Left renal pelvis (tissue), 4 donors: ENCODE measurements at places on chromosomes 1 and 21.
A peak's percentile ranks its signal among the peaks of the same experiment; 100 is the strongest.

- no peak for DNase-seq
Observed at GRCh38 chr1:4170548-4171340, 270.7 kb upstream of the C1orf174 start.

GRCh38 chr1:106620521-106620954 lies 435.9 kb upstream of the PRMT6 start:
- no peak for DNase-seq

DNA sequence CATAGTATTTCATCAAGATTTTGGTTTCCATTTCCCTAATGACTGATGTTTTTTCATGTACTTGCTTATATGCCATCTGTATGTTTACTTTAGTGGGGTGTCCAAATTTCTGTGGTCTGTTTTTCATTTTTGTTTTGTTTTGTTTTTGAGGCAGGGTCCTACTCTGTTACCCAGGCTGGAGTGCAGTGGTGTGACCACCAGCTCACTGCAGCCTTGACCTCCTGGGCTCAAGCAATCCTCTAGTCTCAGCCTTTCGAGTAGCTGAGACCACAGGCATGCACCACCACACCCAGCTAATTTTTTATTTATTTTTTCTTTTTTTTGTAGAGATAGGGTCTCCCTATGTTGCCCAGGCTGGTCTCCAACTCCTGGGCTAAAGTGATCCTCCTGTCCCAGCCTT lies 378.0 kb upstream of the VAMP3 start:
- DNase-seq = no peak

DNA sequence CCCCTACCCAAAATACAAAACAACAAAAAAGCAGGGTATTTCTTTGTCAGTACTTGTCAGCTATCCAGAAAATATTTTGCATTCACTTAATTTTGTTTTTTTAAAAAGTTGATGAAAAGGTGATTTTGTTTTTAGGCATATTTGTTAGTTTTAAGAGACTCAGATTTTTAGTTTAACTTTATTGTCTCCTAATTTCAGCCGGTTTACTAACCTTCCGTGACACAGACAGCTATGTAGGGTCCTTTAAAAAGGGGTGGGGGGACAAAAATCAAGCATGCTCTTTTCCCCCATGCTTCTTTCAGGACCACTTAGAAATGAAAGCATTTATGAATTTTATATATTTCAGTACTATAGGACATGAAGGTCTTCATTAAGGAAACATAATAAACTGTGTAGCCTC lies 1.6 kb downstream of the PBX1 start:
- no peak for DNase-seq

DNA sequence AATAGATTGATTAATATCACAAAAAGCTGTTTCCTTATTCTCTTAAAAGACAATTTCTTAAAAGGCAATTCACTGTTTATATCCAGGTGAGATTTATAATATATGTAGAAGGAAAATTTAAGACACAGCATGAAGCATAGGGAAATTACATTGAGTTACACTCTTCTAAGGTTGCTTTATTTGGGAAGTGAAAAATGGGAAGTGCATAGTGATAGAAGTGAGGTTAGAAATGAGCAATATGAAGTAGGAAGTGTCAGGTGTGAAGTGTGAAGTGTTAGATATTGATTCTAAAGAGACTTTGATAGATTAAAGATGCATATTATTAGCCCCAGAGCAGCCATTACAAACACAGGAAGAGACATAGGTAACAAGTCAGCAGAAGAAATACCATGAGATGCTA lies 40.3 kb downstream of the FH start:
- DNase-seq = no peak

GRCh38 chr1:63828322-63829044 lies 54.7 kb downstream of the ROR1 start:
- DNase-seq = no peak

DNA sequence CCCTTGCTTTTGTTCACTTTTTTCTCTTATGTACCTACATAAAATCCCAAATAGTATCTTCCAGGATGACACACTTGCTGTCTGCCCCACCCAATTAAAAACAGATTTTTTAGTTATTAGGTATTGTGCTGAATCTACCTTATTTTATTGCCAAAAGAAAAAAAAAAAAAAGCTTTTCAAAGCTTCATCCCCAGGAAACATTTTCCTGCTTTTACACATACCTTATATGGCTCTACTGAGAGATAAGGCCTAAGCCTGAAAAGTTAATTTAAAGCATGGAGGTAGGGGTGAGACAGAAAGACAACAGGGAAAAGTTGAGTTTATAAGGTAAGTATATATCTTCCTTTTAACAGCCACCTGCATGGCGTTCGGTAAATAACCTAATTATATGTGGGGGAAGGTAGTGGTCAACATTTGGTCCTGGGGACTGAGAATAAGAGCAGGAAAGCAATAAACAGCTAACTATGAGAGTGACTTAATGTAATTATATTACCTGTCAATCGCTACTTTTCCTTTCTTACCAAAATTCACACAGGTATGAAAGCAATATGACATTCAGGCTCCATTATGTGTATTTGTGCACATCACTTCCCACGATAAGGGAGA lies 54.6 kb upstream of the BOLA1 start:
- DNase-seq = no peak

- no peak for DNase-seq
Observed at GRCh38 chr1:204945565-204945977, 74.9 kb downstream of the NFASC start.

- DNase-seq = no peak
Observed at GRCh38 chr1:167890400-167890799, 23.5 kb downstream of the ADCY10 start.

GRCh38 chr1:175742790-175743459 lies 470 bp downstream of the TNR start:
- DNase-seq = peak; percentile 18

- DNase-seq = no peak
Observed at GRCh38 chr1:93180723-93181613, at the start of gene CCDC18. TSS of gene CCDC18 (plus strand) at chr1:93180724. CDS start at chr1:93183362, 2,638 bp downstream.

GRCh38 chr1:32549616-32550015 lies 10.4 kb downstream of the ZBTB8A start:
- DNase-seq = no peak

DNA sequence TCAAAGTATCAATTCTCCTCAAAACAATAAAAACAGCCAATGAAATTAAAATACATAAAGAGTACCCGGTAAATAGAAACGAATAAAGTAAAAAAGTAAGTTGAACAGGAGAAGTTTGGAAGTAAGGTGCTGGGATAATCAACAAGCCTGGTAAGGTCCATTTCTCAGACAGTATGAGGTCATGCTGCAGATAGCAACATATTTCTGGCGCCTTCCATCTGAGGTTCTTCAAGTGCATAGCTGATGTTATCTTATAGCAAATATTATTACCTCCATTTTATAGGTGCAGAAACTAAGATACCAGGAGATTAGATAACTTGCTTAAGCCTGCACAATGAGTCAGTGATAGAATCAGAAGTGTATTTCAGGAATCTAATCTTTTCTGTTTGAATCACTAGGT lies 23.7 kb upstream of the CEP350 start:
- DNase-seq = no peak

- DNase-seq = no peak
Observed at GRCh38 chr1:59671066-59671952, 143.4 kb upstream of the HOOK1 start.

DNA sequence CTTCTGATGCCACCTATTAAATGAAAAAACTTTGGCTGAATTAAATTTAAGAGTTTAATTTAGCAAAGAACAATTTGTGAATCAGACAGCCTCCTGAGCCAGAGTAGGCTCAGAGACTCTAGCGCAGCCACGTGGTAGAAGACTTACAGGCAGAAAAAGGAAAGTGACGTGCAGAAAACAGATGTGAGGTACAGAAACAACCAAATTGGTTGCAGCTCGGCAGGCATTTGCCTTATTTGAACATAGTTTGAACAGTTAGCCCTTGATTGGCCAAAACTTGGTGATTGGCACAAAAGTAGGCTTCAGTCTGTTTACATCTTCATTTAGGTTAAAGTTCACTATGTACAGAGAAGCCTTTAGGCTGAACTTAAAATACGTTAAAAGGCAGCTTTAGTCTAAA lies 22.9 kb downstream of the TCP10L start:
- no peak for DNase-seq

DNA sequence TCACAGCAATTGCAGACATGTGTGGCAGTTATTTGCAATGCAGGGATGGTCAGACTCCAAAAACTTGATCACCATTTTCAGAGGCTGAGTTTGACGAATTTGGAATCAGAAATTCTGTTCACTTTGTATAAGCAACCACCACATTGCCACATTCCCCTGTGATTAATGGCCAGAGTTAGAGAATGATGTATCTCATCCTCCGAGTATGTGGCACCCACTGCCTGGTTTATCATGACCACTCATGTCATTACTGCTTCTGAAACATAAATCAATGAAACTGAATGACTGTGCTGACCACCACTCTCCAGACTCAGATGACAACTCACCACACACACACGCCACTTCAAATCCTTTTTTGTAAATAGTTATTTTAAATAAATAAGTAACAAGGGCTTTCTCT lies 66.6 kb upstream of the CACHD1 start:
- DNase-seq = no peak

DNA sequence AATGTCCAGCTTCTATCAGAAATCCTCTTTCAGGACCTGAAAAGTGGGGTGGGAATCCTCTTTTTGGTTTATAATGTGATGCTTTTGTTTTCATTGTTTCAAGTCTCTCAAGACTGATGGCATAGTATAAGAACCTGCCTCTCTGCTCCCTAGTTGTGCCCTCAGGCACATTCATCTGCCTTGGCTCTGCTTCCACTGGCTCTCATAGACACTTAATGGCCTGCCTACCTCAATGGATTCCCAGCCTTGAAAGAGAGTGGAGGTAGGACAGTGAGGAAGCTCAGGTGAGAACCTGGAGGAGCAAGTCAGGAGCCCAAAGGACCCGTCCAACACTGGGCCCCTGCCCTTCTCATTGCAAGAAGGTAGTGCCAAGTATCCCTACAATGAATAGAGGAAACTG lies 4.8 kb downstream of the TTLL7 start:
- no peak for DNase-seq

- DNase-seq = no peak
Observed at GRCh38 chr1:77542813-77543420, 139.5 kb downstream of the ZZZ3 start.

GRCh38 chr1:73701826-73702225 lies 496.1 kb downstream of the LRRIQ3 start:
- DNase-seq = no peak

GRCh38 chr1:203166192-203166940 lies 9.3 kb downstream of the MYBPH start:
- no peak for DNase-seq

DNA sequence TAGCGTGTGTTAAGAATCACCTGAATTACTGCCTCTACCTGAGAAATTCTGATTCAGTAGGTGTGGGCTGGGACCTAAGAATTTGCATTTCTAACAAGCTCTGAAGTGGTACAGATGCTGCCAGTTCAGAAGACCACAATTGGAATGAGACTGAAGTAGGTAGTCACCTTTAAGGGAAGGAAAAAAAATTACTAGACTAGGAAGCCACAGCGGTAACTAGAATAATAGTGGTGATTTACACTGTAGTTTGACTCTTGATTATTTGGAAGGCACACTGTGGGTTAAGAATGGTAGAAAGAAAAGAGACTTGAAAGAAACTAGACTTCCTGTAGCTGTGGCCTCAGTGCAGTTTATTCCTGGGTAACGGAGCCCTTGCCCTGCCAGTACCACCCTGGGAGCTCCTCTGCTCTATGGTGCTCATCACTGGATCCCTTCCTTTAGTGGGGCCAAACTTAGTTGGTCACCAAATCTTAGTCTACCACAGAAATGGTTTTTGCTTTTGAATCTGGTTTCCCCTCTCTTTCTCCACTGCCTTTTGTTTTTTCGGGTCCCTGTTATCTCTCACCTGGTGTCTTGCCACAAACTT lies 43.6 kb downstream of the ARID1A start:
- no peak for DNase-seq

- DNase-seq = no peak
Observed at GRCh38 chr1:231411036-231411531, 11.0 kb downstream of the EGLN1 start.

- DNase-seq = no peak
Observed at GRCh38 chr21:38813143-38813542, 7.4 kb downstream of the ETS2 start.

DNA sequence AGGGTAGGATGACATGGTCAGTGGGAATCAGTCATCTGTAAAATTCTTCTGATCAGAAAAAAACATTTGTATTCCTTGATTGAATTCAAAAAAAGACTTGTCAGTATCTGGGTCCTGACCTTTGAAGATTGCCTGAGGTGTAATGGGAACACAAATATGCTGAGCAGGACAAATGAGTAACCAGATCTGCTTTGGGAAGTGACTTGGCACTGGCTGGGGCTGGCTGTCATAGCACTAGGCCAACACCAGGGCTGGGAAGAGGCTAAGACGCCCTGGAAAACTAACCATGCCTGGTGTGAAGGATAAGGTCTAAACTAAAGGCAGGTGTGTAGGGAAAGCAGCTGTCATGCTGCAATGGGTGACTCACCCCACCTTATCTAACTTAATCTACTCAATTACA lies 452.9 kb upstream of the BEND5 start:
- DNase-seq = no peak

- no peak for DNase-seq
Observed at GRCh38 chr1:16091296-16091695, 17.8 kb upstream of the FAM131C start.

GRCh38 chr1:160101717-160102522 lies 3.5 kb upstream of the IGSF8 start:
- DNase-seq = no peak

DNA sequence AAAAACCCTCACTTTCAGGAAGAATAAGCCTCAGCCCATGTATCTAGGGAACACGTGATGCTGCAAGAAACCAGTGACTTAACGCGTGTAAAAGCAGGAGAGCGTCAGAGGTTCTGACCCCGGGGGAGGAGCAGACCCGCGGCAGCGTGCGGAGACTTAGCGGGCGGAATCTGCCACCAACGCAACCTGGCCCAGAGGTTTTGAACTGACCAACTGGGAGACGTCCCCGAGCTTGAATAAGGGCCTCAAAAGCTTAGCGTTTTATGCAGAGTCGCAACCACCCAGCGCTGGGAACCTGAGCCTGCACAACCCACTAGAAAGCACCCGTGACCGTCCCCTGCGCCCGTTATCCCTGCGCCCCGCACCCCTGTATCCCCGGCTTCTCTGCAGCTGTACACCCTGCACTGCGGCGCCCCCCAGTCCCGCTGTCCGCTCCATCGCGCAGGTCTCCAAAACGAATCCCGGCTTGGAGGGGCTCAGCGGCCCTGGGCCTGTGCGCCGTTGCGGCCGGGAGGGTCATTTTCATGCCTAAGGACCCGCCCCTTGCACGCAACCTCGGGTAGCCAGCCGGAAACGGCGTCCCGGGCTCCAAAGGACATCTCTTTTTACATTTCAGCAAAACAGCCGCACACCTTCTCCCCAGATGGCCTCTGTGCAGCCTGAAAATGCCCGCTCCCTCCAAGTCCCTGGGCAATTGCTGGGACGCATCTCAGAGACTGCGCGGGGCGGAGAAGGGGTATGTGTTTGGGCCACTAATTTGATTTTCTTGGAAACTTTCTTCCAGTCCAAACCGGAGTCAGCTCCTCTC lies 29.4 kb upstream of the TRIM17 start:
- no peak for DNase-seq

- DNase-seq = no peak
Observed at GRCh38 chr1:200925831-200926230, 31.1 kb downstream of the INAVA start.

- no peak for DNase-seq
Observed at GRCh38 chr1:50930193-50930592, 29.9 kb downstream of the FAF1 start.

- DNase-seq = no peak
Observed at GRCh38 chr1:39044762-39045161, 18.6 kb downstream of the NDUFS5 start.
